ENCODE measurements at places on chromosomes 7 and 10.

GRCh38 chr10:102140218-102140617, 7.4 kb downstream of the PPRC1 start:
- DNase-seq = no peak

- no peak for DNase-seq
These were observed at the start of gene FAM170B for GRCh38 chr10:49133706-49134248. Gene FAM170B (minus strand): TSS chr10:49134021. CDS start chr10:49133918, 103 bp downstream.

GRCh38 chr10:60985951-60986350, 42.0 kb upstream of the RHOBTB1 start:
- no peak for DNase-seq

DNA sequence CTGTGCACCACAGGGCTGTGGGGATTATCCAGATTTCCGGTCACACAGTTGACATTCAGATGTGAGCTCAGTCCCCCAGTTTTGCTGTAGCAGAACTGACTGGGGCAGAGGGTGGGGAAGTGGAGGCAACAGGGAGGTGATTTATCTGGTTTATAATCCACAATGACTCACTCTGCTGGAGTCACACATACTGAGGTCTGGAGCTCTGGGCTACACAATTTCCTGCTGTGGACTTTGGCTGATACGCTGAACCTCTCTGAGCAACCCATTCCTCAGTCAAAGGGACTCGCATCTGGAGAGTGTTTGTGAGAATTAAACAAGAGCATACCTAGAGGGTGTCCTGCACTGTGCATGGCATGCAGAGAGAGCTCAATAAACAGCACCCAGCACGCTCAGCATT, 64.8 kb upstream of the PLPP4 start:
- DNase-seq = no peak

GRCh38 chr7:80428161-80429054, 83.5 kb downstream of the GNAT3 start:
- no peak for DNase-seq

GRCh38 chr7:50505553-50506210, 55.5 kb upstream of the FIGNL1 start:
- DNase-seq = no peak

Measured in activated CD8-positive, alpha-beta memory T cell treated with anti-CD3 and anti-CD28 coated beads for 48 hours (primary cell).